ENCODE measurements at places on chromosomes 16 and 17. TPM values are rescaled to one million over a fixed set of nuclear protein-coding genes. Genes with fewer than 3 reads are reported as not detected.

GRCh38 chr17:71334048-71334751 is 786.6 kb upstream of the SOX9 start:
- no peak for DNase-seq

DNA sequence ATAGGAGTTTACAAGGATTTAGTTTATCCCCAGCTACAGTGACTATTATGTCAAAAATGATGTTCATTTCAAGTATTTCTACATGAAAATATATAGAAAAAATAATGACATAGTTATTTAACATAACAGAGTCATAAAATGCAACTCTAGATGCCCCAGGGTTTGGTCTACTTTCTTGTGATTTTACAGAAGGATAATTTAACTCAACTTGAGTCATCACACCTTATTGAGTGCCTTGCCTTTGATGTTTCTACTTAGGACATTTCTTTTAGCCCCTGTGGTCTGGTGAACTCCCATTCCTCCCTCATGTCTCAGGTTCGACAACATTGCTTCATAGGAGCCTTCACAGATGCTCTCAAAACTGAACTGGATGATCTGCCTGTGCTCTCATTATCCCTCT is 2.0 kb downstream of the KRT20 start:
- no peak for DNase-seq

GRCh38 chr17:31321966-31322365 is 544 bp upstream of the EVI2A start:
- DNase-seq, result no peak

- no peak for DNase-seq
Observed at GRCh38 chr17:79231766-79232287, 157.2 kb downstream of the ENGASE start.

- DNase-seq, result peak; percentile 79
Observed at GRCh38 chr16:84941921-84942320, 69.4 kb downstream of the ZDHHC7 start.

Gene HOXB1
- total RNA-seq, result not detected

Gene CCL17
- total RNA-seq, result not detected

Gene CES3
- total RNA-seq, result not detected

Gene AP1G1
- total RNA-seq, result 53.9 TPM

Data from SJSA1 (cell line).